Neuronal stem cell (in vitro differentiated cells): ENCODE measurements at places on chromosomes 3 and 15.

DNA sequence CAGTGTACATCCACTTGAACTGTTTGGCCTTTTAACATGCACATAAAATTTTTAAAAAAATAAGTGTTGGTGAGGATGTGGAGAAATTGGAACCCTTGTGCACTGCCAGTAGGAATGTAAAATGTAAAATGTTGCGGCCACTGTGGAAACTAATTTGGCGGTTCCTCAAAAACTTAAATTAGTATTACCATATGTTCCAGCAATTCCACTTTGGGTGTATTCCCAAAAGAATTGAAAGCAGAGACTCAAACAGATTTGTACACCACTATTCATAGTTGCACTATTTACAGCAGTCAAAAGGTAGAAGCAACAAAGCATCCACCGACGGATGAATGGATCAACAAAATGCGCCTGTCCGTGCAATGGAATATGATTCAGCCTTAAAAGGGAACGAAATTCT lies 55.2 kb upstream of the SEC61A1 start:
- no peak for DNase-seq

DNA sequence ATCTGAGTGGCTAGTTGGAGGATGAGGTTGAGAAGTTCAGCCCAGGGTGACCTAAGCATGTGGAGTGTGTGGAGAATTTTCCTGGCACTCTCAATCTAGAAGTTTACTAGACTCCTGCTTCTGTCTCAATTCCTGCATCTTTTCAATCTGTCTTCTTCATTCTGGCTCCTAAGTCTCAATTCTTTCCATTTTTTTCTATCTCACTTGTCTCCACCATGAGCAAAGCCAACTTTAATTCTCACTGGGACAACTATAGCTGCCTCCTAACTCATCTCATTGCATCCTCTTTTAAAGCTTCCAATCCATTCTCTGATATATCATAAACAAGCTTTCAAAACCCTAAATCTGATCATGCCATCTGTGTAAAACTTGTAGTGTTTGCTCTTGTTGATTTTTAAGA lies 569.3 kb downstream of the NAALADL2 start:
- DNase-seq = no peak

DNA sequence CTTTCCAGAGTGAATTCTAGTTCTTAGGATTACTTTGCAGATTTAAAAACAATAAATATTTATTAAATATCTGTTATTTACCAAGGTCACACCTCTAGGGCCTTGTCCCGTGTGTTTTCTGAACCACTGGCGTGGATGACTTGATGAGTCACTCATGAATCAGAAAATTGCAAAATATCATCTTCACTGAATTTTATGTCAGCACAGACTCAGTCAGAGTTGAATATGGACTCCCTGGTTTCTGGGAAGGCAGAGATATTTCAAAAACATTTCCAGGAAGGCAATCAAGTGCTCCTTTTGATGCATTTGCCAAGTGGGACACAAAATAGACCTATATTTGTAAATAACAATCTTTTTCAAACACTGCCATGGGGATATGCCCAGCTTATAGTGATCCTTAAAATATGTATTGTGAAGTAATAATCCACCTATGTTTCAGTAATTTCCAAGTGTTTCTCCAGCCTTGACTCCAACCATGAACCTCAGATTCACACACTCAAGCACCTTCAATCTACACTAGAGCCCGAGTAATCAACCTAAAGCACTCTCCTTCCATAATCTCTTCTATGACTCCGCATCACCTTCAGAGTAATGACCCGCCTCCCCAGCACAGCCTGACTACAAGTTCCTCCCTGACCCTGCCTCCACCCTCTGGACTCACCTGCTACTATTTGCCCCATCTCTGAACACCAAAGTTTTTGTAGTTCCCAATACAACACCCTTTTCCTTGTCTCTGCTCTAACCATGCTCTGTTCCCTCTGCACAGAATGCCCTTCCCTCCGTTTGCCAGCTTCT lies 24.3 kb downstream of the DPH3 start:
- DNase-seq = no peak

GRCh38 chr3:197027151-197027895 lies 2.3 kb downstream of the MELTF start:
- no peak for DNase-seq

DNA sequence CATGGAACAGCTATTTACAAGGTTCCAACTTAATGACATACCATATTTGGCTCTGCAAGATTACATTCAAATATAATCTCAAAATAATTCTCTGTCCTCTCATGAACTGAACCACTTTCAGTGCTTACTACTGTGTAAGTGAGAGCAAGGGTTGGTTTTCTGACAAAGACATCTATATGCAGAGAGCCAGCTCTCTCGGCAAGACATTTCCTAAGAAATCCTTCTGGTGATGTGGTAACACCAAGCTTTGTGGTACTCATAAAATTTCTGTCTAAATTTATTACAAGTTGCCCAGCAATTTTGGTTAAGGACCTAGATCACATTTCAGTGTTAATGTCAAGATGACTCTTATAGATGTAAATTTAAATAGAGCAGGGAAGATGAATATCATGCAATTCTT lies 184.9 kb downstream of the GAP43 start:
- DNase-seq = no peak

- DNase-seq = no peak
Measured at GRCh38 chr3:32076566-32076965, 29.9 kb upstream of the GPD1L start.

GRCh38 chr15:29270169-29270955 lies 740 bp upstream of the NSMCE3 start:
- no peak for DNase-seq

DNA sequence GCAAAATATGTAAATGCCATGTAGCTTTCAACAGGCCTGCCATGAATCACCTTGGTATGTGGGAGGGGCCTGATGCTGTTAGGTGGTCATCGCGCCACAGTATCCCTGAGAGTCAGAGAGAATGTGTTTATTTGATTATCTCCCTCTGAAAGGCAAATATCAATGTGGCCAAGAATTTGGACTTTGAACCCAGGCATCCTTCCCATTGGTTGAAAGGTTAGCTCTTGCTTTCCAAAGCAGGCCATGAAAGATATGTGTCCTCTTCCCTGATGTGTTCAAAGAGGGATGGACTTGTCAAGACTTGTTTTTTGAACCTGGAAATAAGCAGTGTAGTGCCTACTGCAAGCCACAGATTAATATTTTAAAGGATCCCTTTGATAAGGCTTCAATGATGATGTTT lies 36.7 kb downstream of the SRP14 start:
- DNase-seq = no peak

GRCh38 chr3:50639055-50639494 lies 22.1 kb downstream of the MAPKAPK3 start:
- DNase-seq = no peak

- DNase-seq = no peak
Measured at GRCh38 chr15:39478996-39479395, 101.9 kb upstream of the THBS1 start.

DNA sequence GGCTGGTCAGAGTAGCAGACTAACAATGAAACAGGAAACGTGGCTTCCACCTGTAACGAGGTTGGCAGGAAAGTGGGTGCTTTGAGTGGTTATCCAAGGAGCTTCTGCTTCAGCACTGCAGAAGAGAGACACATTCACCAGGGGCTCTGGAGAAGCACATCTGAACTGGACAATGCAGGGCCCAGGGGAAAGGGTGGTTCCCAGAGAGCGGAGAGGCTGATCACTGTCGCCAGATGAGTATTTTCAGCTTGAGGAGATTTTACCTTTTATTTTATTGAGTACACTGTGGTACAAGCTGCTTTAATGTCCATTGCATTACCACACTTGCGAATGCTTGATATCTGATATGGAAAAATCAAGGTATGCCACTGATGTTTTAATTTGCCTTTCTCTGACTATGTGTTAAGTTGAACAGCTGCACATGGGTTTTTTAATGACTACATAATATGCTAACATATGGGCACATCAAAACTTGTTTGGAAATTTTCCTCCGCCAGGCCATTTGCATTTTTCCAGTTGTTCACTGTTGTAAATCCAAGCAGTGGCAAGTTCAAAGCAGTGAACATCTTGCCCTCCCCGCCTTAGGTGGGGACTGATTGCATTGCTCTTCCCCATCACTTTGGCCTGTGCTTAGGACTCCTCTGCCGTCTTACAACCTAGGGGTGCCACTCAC lies 52.1 kb downstream of the LRTM1 start:
- no peak for DNase-seq

GRCh38 chr3:69324362-69325025 lies 61.4 kb downstream of the FRMD4B start:
- DNase-seq = no peak
